ENCODE measurements at places on chromosomes 4 and X.

GRCh38 chrX:69153060-69153730 lies 12.1 kb downstream of the PJA1 start:
- DNase-seq, result no peak

DNA sequence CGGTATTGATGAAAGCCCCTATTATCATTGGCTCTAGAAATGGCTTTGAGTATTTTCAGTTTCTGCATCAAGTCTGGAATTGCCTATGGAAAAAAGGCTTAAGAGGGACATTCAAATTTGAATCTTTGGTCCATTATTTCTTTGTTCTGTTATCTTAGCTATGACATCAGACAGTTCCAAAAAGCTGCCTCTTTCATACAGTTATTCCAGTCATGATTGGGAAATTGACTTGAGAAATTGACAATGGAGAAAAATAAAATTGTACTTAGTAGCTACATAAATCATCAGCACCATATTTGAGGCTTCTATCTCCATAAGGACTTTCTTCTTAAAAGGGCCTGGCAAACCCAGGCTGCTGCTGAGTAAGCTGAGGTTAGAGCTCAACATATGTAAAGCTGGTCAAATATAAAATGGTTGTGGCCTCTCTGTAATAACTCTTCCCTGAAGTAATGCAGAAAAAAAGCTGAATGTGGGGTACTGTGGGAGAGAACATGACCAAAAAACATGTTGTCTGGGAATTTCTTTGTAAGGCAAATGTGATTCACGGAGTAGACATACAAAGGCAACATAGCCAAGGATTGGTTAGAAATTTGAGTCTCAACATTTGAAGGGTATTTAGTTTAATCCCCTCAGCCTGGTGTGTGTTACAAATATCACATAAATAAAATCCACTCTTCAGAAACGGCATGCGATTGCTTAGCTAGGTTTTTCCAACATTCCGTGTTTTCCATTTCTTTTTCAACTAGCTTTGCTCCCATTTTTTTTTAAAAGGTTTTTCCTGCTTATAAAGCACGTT lies 100.9 kb downstream of the LNX1 start:
- DNase-seq, result no peak

- DNase-seq, result no peak
Measured at GRCh38 chrX:99603091-99603814, 806.8 kb downstream of the PCDH19 start.

- no peak for DNase-seq
Measured at GRCh38 chrX:66074920-66075879, 35.3 kb upstream of the VSIG4 start.

- DNase-seq, result no peak
Measured at GRCh38 chr4:185709802-185710486, 102.0 kb downstream of the SORBS2 start.

- no peak for DNase-seq
Measured at GRCh38 chr4:185139736-185140135, 3.3 kb upstream of the SLC25A4 start.

GRCh38 chr4:179663641-179664429 lies 2221.6 kb upstream of the AGA start:
- DNase-seq, result no peak

DNA sequence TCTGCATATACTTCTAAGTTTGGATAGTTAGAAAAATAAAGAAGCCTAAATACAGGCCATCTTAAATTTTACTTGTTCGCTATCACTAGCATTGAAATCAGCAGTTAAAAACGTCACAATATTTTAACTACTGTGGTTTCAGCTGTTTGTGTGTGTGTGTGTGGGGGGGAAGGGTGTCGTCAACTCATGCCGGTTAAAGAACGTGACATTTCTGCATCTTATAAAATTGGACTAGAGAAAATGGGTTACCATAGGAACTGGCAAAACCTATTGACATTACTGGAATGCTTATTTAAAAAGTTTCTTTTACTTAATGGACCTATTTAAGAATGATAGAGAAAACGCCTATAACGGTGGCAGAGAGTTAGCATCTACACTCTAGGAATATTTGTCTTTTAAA lies 1.2 kb upstream of the CNKSR2 start:
- DNase-seq, result no peak

DNA sequence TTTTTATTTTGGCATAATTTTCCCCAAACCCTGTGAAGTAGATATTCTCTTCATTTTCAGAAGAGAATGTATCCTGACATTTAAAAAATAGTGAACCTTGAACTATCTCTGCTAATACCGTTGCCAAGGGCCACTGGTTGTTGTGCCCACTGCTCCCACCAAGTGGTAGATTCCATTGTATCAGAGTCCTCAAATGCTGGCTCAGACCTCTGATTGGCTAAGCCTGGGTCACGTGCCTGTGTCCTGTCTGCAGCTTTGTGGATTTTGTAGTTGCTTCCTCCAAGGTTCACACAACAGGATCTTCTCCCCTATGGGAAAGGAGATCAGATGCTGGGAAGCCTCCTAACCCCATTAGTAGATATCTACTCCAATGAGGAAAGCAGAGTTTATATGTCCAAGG lies 104.8 kb upstream of the CASK start:
- no peak for DNase-seq

DNA sequence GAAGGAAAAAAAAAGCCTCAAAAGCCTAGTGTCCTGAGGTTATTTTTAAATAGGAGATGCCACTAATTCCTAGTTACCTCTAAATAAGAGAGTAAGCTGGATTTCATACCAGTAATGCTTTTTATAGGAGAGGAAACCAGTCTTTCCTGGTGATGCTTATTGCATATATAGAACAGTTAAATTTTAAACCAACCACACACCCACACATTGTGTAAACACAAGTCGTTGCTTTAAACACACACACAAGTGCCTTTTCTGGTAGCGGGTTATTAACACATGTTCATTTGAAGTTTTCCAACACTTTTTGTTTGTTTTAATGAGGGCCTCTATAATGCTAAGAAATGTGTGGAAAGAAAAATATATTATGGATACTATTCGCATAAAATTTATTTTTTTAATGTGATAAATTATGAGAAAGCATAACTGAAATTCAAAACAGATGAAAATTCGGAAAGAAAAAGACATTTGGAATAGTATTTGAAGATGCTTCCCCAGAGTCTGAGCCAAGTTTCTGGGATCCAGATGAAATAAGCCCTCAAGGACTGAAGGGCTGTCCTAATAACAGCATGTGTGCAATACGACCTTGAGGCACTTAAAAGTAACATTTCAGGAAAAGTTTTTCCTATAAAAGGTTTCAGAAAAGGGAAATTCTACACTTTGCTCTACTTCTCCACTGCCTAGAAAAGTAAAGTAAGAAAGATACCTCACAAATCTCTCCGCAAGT lies 2.0 kb downstream of the ANTXR2 start:
- no peak for DNase-seq

DNA sequence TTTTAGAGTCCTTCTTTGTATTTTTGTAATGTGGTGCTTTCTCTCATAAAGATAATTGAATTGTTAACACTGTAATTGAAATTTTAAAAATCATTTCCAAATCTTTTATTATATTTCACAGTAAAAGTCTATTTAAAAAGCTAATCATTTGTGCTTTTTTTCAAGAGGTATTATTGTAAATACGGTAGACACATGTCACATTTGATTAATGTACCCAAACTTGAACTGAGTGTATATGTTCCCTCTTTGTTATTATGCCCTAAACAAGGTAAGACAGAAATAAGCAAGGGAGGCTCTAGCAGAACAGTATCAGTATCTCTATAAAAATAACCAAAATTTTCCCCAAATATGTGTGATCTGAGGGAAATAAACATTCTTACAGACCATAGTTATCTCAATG lies 21.5 kb upstream of the LARP1B start:
- DNase-seq, result no peak

DNA sequence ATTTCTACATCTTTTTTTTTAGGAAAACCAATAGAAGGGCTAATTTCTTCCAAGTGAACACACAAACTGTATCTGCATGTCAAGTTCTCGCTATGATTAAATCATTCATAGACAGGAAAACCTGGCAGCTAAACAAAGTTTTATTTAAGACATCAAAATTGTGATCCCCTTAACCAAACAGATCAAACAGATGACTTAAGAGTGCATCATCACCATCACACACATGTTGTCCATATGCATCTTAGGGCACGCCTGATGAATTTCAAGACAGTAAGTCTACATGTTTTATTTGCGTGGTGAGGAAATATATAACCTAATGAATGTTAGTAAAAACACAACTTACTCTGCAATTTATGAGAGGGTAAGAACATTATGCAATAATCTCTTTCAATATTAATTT lies 317.0 kb upstream of the ANXA10 start:
- no peak for DNase-seq

GRCh38 chrX:125236955-125237354 lies 82.7 kb upstream of the TEX13C start:
- DNase-seq, result no peak

DNA sequence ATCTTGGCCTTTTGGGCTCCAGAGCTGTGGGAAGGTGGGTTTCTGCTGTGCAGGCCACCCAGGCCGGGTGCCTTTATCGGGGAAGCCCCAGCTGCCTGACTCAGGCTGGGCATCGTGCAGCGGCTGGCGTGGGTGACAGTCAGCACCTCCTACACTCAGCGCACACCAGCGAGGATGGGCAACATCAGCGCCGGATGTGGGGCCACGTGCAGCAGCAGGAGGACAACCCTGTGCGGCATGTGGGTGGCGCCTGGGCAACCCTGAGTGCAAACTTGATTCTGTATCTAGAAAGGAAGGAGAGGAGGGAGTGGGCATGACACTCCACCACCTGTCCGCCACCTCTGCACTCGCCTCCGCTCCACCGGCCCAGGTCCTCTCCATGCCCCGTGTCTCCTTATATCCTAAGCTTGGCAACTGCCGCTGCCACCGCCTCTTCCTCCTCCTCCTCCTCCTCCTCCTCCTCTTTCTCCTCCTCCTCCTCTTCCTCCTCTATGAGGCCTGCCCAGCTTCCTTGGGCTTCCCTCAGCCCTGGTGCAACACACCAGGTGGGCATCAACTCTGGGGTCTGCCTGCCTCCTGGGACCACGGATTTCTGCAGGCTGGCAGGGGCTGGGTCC lies 107.4 kb upstream of the AFAP1 start:
- DNase-seq, result no peak

DNA sequence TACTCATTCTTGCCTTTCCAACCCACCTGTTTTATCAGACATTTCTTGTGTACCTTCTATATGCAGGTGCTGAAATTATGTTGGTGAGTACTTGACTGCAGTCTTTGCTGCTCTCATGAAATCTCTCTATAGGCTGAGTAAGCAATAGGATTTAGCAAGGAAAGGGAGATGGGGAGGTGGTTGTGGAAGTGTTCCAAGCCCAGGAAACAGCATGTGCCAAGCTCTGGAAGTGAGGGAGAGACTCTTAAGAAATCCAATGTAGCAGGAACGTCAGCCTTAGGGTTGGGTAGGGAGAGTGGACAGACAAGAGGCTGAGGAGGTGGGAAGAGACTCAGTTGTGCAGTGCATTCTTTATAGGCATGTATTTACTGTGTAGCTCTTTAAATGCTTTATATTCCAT lies 5.6 kb downstream of the SEPTIN11 start:
- no peak for DNase-seq

GRCh38 chr4:170058826-170059225 lies 30.9 kb downstream of the AADAT start:
- DNase-seq, result no peak

DNA sequence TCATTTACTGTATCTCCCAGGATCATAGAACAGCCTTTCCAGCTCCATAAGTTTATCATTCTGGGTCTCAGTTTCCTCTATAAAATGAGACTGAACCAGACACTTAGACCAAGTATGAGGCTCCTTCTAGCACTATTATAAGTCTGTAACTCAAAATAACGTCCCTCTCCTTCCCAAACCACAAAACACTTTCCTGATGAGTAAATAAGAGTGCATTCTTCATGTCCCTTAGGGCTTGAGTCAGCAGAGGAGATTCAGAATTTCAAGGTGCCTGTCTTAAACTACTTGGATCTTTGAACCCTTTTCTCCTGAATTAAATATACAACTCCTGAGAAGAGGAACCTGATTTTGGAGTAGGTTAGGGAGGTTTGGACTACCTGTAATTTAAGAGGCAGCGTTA lies 62.6 kb downstream of the GLRA2 start:
- DNase-seq, result no peak

- DNase-seq, result no peak
Measured at GRCh38 chrX:11531226-11531625, 134.5 kb downstream of the ARHGAP6 start.

DNA sequence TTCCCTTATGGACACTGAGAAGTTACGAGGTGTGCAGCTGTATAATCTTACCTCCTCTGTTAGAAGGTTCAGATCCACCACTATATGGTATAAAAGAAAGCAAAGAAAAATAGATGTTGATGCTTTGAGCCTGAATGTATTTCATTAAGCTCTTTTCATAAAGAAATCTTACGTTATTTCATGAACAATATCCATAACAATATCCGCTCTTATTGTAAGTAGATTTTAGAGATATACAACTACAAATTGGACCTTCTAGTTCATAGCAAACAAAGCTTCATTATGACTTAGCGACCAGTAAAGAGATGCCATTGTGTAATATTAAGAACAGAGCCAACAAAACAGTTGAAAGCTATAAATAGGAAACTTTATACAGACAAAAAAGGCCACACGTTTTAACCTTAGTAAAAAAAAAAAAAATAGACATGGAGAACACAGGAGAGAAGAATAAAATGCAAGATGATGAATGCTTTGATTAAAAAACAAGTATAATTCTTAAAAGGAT lies 203.6 kb downstream of the PDGFC start:
- DNase-seq, result no peak

- peak; percentile 63 for DNase-seq
Measured at GRCh38 chrX:40996886-40997530, 88.2 kb upstream of the USP9X start.

GRCh38 chrX:111041018-111041462 lies 55.0 kb upstream of the PAK3 start:
- peak; percentile 17 for DNase-seq

DNA sequence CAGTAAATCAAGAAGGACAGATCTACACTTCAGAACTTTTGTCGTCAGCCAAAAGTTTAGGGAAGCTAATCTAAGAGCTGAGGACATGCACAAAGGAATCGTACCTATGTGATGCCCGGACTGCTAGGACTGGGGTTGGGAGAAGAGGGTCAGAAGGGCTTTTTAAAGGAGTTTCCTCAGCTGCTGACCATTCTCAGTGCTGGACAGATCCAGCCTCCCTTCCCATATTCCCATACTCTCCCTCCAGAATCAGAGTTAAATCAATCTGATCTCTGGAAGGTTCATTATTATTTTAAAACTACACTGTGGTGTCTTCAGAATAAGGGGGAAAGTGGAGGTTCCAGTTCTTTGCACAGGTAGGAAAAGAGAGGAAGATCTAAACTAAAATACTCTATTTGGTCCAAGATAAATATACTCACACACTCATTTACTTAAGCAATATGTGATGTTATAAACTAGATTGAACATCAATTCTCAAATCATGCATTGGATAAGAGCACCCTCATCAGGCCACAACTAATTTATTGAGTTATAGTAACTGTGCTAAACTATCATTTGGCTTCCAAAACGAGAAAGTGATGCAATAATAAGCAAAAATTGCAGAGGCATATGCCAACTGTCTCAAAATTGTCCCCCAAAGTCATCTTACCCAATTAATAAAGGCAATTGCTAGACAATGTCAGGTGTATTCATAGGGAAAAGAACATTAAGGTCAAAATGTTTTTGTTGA lies 124.7 kb downstream of the HNRNPD start:
- DNase-seq, result no peak

Data from NCI-H1694 treated with DMSO at 0.1 percent for 48 hours (cell line).